ENCODE measurements at places on chromosomes 1 and 21. TPM values are rescaled to one million over a fixed set of nuclear protein-coding genes. Genes with fewer than 3 reads are reported as not detected.

- H3K27me3 ChIP-seq = peaks cover 7% of the 10 kb centered on the region
- H3K4me1 ChIP-seq = peaks cover 59% of the 10 kb centered on the region
- no peak overlapping the region for H3K27ac ChIP-seq
- H3K4me3 ChIP-seq = no peak overlapping the region
- no peaks in the 10 kb centered on the region for H3K36me3 ChIP-seq
Measured at GRCh38 chr1:182608845-182609610, 4.8 kb upstream of the RGS16 start.

The FCRL5 gene
- total RNA-seq = not detected

DNA sequence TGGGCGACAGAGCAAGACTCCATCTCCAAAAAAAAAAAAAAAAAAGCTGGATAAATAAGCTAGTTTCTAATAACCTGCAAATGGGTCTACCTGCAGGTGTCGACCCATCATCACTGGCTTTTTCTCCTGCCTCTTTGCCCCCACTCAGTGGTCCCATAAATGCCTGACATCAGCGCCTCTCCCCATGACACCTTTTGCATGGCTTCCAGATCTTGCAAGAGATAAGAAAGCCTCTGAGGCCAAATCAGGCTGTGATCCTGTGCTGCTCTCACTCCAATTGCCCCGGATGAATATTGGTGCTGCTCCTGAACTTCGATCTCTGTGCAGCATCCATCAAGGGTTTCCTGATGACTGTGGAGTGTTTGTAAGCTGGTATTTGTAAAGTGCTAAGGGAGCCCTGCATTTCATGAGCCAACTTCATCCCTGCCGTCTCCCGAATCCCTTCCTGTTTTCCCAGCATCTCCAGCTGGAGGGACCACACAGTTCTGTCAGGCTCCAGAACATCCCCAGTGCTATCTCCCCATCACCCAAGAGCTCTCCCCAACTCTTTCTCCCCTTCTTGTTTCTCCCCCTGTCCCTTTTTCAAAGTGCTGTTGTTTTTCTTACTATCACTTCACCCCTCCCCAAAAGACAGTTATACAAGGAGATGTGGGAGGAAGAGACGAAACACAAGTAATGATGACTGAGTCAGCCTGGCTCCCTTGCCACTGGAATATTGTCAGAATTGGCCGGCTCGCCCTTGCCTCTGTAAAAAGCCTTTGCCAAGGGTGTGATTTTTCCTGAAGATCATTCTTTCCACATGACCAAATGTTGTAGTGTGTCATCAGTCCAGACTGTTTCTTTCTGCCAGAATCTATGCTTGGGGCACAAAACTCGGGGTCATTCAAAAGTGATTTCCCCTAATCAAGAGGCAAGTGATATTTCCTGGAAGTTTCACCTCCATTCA lies 2.8 kb upstream of the EFHD2 start:
- H3K4me3 ChIP-seq = no peak overlapping the region
- no peak overlapping the region for H3K27ac ChIP-seq
- H3K4me1 ChIP-seq = peaks cover 8% of the 10 kb centered on the region

The GJA4 gene
- total RNA-seq = not detected

- no peaks in the 10 kb centered on the region for H3K27me3 ChIP-seq
- no peak for DNase-seq
- H3K4me3 ChIP-seq = no peak overlapping the region
- H3K4me1 ChIP-seq = no peaks in the 10 kb centered on the region
- no peaks in the 10 kb centered on the region for H3K36me3 ChIP-seq
- H3K27ac ChIP-seq = no peak overlapping the region
Measured at GRCh38 chr1:182861994-182862393, 22.8 kb downstream of the DHX9 start.

- H3K4me1 ChIP-seq = peaks cover 9% of the 10 kb centered on the region
- no peak for DNase-seq
- H3K27me3 ChIP-seq = peaks cover 2% of the 10 kb centered on the region
- no peak overlapping the region for H3K27ac ChIP-seq
Measured at GRCh38 chr21:32483293-32483595, 70.7 kb downstream of the EVA1C start.

The CD101 gene
- total RNA-seq = 3.2 TPM

DNA sequence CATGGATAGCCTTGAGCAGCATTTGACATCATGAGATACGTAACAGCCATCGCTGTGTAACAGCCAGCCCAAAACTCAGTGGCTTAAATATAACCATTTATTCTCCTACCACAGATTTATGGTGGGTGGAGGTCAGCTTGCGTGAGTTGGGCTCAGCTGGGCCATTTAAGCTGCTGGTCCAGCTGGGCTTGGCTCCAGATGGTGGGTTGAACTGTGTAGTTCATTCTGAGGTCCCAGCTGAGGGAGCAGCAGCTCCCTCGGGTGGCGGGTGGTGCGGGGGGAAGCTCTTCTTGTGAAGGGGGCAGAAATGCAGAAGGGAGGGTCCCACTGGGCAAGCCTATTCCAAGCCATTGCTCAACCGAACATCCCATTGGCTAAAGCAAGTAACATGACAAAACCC lies 75.9 kb downstream of the IGSF21 start:
- H3K27me3 ChIP-seq = peaks cover 8% of the 10 kb centered on the region
- H3K4me3 ChIP-seq = no peak overlapping the region
- H3K36me3 ChIP-seq = no peaks in the 10 kb centered on the region
- DNase-seq = peak; percentile 41

DNA sequence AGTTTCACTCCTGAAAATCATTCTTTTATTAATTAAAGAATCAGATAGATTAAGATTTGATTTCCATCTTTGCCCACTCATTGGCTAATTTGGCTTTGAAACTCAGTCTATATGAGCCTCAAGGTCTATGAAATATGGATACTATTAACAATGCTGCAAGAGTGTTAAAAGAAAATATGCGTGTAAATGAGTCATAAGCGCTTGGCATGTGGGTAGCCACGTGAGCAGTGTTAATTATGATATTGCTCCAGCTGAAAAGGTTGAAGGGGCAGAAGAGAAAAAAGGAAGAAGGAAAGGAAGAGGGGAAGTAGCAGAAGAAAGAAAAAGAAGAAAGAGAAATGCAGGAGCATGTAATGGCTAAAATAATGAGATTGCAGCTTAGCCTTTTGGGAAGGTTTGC lies 151.4 kb downstream of the CHRM3 start:
- no peaks in the 10 kb centered on the region for H3K36me3 ChIP-seq
- H3K27ac ChIP-seq = no peak overlapping the region
- no peaks in the 10 kb centered on the region for H3K4me1 ChIP-seq
- H3K4me3 ChIP-seq = no peak overlapping the region
- no peak for DNase-seq
- H3K27me3 ChIP-seq = no peaks in the 10 kb centered on the region

All from glutamatergic neuron (in vitro differentiated cells).